Stimulated activated CD4-positive, alpha-beta T cell treated with anti-CD3 and anti-CD28 coated beads, Interleukin-1b, Interleukin-23, amount 100 ng/mL, for 24 hours (primary cell): ENCODE measurements at places on chromosomes 1 and 21.

GRCh38 chr1:65531972-65532570, 111.6 kb downstream of the LEPR start:
- DNase-seq = no peak

- no peak for DNase-seq
These were observed 48.7 kb downstream of the SPAG17 start for GRCh38 chr1:118136187-118136941.

DNA sequence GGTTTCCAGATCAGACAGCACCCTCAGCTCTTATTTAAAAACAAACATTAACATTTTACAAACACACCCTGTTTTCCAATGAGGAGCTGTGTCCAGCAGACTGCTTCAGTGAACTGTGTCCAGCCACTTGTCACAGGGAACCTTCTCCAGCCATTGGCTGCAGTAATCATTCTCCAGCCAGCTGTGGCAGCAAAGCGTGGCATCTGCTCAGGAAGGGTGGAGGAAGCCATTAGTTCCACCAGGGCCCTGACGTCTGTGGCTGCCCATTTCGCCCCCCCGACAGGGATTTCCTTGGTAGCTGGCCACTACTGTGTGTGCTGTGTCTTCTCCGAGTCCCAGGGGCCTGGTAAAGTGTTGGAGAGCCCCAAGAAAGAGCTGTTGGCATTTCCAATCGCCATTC, 62.9 kb upstream of the SELENON start:
- no peak for DNase-seq

DNA sequence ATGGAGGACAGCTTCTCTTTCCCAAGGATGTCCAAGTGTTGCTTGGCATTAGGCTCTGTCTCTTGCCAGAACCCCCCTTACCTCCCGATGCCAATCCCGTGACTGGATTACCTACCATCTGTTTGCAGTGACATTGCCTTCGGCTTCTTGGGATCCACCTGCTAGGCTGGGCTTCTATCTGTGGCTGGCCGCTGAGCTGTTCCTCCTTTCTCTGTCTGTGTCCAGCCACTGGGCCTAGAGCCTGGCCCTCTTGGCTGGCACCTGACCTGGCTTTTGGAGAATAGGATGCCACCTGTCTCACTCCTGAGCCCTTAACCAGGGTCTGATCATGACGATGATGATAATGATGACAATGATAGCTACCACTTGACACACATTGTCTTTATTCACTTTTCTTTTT, 41.6 kb upstream of the STUM start:
- DNase-seq = no peak

DNA sequence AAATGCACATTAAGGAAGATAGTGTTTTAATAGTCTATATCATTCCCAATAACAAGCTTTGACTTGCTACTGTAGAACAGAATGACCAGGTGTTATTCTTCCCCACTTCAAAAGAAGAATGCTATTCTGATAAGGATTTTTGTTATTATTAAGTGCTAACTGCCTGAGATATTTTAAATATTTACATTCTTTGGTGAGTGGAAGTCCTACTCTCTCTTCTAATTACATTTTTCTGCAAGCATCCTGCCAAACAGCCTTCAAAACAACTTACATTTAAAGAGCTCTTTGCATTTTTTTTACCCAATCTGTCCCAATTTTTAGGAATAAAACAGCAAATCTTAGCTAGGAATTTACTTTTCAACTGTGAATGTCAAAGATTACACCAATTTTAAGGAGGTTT, 23.5 kb upstream of the SYDE2 start:
- DNase-seq = no peak

- no peak for DNase-seq
These were observed 329.7 kb upstream of the USP24 start for GRCh38 chr1:55544826-55545225.

DNA sequence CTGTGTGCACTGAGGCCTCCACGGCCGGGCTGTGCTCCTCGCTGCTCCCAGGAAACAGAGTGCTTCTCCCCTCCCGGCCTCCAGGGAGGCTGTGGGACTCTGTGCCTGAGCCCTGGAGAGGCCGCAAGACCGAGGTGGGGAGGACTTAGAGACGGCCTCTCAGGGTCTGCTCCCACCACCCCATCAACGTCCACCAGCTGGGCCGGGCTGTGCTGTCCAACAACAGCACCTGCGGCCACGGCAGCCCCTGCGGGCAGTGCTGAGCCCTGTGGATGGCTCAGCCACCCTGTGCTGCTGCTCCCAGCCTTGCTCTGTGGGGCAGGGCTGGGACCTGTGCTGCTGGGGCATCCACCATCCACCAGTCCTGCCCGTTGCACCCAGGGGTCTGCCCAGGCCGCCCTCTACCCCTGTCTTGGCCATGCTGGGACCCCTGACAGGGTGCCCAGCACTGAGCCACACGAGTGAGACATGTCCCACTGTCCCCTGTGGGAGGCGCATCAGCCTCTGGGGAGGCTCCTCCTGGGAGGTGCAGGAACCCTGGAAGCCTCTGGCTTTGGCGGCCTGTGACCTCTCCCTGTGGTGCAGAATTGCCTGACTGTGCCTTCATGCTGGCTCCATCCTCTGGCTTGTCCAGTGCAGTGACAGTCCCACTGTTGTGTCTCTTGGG, 31.2 kb upstream of the LRRC3 start:
- no peak for DNase-seq

DNA sequence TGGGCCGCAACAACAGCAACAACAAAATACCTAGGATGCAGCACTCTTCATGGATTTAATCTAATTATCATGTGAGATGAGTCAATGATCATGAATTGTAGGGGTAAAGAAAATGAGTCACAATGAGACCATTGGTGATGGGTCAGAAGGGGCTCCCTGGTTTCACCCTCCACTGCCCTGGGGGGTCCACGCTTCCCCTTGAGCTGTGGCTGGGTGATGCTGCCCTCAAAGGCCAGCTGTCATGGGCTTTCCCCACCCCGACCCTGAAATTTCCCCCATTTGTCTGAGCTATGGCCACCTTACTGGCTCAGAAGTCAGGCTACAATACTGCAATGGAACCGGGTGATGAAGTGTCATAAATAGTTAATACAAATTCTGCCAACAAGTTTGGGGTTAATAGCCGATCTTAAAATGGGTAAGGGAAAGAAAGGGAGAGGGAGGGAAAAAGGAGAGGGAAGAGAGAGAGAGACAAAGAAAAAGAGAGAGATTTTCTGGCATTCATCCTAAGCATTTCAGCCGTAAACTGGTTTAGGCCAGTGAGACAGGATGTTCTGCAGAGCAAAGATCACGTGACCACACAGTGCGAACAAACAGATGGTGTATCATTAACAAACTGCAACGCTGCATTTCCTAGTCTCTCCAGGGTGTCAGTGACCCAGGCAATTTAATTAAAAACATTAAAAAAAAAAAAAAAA, 143.4 kb upstream of the ERRFI1 start:
- DNase-seq = no peak

DNA sequence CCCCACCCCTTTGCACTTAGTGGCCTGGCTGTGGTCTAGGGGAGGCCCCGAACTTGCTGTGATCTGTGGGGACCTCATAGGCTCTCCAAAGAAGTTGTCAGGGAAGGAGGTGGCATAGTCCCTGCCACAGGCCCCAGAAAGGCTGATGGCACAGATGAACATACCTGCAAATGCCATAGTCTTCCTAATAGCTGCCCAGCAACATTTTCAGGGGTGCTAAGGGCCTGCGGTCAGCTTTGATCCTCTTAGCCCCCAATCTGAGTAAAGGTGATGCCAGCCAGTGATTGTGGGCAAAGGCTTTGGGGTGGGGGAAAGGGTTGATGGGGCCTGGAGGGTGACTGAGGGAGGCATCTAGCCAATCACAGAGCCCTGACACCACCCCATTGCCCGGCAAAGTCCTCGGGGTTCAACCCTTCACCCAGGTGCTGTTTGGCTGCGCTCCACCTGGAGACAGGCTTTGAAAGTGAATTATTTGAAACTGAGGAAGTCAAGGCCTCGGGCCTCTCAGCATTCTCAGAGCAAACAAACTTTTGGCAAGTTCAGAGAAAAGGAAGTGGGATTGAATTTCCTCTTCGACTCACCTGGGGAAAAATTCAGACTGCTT, 35.8 kb downstream of the PAX7 start:
- no peak for DNase-seq

DNA sequence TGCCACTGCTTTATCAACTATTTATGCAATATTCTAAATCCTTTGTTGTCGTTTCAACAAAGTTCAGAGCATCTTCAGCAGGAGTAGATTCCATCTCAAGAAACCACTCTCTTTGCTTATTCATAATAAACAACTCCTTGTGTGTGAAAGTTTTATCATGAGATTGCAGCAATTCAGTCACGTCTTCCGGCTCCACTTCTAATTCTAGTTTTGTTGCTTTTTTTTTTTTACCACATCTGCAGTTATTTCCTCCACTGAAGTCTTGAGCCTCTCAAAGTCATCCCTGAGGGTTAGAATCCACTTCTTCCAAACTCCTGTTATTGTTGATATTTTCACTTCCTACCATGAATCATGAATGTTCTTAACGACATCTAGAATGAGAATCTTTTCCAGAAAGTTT, 14.8 kb upstream of the ETS2 start:
- no peak for DNase-seq

- no peak for DNase-seq
These were observed 28.2 kb upstream of the DOCK7 start for GRCh38 chr1:62716397-62716796.

- DNase-seq = no peak
These were observed 28.9 kb upstream of the GPR137B start for GRCh38 chr1:236113324-236114032.

DNA sequence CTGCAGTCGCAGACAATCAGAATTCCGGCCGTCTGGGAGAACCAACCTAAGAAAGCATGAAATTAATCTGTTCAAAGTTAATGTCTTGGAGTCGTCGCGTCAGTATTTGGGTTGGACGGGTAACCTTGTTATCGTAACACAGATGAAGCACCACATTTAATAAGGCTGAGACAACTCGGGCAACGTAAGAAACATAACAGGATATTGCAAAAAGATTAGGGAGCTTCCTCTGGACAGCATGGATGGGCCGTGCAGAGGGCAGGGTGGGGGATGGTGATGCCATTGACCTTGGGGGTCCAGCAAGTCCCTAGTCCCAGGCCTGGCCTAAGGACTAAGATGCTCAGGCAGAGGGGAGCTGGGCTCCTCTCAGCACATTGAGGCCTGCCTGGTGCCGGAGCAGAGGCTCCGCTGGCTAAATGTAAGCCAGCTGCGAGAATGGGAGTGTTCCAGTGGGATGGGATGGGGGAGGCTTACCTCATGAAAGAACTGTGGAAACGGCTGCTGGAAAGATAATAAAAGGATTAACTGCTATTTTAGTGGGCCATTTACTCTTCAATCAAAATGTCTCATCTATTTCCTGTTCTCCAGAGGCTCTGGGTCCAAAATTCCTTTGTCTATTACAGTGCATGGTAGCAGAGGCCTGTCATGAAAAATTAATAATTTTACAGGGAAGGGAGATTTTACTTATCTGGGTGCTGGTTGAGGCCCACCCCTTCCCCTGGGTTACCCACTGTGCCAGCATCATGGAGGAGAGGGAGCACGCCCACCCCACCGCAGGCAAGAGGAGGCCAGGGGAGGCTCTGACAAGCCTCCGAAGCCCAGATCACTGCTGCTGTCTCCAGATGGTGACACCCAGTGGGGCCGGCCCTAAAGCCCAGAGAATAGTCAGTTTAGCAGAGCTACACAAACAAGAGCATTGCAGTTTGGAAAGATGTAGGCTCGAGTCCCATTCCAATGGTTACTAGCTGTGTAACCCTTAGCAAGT, 131.6 kb downstream of the DMRTB1 start:
- no peak for DNase-seq

DNA sequence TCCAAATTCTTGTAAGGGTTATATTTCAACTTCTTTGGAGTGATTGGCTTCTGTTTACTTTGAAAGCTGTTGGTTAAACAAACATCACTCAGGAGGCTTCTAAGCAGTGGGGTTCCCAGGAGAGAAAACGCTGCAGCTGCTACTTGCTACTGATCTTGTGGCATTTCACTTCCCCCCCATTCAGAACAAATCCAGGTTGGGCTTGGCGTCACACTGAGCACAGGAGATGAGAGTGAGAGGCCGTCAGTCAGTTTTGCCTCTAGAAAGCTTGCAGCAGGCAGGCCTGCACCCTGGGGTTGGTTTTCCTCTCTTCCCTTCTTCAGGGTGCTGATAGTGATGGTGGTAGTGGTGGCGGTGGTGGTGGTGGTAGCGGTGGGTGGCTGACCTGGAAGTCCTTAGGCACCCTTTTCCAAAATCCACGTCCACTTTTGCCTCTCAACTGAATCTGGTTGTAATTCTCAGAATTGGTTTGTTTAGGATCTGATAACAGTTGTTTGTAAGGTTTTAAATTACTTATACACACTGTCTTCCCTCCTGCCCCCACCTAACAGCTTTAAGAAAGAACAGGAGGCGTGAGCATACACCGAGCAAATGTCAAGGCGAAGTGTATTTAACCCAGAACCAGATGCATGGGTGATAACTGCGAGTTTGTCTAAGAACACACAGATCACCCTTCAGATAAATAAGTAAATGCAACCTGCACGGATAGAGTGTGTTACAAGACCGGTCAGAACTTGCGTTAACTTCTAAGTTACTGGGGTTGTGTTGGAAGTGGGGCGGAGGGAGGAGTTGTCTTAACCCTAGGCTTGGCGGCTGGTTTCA, 3.2 kb upstream of the PROX1 start:
- DNase-seq = no peak

- no peak for DNase-seq
These were observed 3.9 kb downstream of the OR2B11 start for GRCh38 chr1:247453997-247454396.

DNA sequence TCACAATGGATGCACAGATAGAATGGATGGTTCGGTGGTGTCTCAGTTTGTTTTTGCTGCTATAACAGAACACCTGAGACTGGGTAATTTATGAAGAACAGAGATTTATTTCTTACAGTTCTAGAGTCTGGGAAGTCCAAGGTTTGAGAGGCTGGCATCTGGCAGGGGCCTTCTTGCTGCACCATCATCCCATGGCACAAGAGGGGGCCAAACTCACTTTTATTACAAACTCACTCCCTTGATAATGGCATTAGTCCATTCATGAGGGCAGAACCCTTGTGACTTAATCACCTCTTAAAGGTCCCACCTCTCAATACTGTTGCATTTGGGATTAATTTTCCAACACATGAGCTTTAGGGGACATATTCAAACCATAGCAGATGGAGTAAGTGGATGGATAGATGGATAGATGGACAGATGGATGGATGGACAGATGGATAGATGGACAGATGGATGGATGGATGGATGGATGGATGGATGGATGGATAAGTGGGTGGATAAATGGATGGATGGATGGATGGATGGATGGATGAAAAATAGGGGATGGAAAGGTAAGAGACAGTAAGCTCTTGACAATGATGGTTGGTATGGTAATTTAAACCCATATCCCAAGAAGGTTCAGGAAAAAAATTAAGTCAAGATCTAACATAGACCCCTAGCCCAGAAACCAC, 16.5 kb downstream of the CAMK2N1 start:
- DNase-seq = no peak
